Retina (tissue), 1 donor: ENCODE measurements at places on chromosomes 6 and 20.

DNA sequence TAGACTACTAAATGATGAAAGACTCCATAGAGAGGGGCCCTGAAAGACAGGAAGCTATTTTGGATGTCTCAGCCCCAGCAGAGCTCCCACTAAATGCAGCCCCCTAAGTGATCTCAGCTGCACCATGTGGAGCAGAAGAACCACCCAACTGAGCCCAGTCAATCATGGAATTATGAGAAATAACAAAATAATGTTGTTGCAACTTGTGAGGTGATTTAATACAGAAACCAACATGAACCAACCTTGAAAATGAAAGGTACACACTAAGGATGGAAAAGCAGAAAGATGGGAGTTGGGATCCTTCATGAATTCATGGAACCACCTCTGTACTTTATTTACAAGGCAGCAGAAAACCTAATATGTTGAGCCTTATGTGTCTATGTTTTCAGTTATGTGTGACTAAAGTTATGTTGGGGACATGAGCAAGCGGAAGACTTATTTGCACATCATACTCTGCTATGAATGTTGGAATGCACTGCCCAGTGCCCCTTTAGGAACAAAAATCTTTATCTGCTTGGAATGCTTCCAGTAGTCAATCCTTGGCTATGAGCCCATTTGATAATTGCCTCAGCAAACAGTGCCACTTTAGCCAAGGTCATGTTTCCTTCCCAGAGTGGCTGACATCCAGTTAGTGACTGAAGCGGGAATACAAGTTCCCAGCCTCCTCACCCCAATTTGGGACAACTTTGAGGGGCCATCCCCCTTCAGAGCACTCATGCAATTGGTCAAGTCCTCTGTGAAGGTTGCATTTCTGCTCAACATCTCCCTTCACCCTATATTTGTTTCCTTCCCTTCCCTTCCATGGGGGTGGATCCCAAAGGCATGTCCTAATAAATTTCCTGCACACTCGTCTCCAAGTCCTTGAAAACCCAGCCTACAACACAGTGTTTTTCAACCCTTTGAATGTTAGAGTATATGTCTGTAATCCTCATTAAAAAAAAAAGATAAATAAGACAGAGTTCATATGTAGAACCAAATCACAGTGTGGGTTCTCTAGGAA lies 18.4 kb downstream of the TP53RK start:
- DNase-seq = no peak

DNA sequence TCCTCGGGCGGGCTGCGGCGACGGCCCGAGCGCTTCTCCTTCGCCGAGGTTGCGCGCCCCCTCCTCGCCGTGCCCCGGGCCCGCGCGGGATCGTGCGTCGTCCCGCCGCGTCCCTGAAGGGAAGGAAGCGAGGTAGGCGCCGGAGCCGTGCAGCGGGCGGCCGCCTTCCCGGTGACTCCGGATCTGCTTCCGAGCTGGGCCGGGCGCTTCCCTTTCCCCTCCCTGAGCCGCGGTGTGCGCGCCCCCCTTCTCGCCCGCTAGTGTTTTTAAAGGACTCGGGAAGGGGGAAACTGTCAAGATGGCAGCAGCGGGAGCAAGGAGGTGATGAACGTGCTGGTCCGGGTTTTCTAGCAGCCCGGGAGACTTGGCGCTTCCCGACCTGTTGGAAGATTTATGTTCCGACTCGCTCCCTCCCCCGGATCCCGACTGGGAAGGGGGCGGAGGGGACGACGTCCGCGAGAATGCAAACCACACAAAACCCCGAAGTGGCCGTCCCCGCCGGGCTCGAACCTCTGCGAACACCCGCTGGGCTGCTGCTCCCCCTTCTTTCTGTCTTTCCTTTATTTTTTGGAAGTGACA lies 744 bp upstream of the FOXO3 start:
- peak; percentile 94 for DNase-seq

GRCh38 chr20:50545126-50545525 lies 34.9 kb downstream of the PTPN1 start:
- no peak for DNase-seq

DNA sequence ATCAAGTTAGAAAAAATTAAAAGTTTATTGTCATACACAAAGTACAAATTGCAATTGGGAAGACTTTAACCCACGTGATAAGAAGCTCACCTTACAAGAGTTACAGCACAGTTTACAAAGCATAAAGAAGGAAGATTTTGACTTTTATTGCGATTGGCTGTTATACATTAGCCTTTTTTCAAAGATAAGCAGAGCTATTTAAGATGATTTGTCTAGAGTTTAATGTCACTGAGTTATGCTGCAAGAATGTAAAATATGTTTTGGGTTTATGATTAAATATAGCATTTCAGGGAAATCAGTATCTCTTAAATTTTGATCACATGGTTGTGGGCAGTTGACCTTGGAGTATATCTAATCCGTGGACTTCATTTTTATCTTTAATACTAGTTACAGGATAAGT lies 664.2 kb upstream of the PTCHD4 start:
- no peak for DNase-seq

DNA sequence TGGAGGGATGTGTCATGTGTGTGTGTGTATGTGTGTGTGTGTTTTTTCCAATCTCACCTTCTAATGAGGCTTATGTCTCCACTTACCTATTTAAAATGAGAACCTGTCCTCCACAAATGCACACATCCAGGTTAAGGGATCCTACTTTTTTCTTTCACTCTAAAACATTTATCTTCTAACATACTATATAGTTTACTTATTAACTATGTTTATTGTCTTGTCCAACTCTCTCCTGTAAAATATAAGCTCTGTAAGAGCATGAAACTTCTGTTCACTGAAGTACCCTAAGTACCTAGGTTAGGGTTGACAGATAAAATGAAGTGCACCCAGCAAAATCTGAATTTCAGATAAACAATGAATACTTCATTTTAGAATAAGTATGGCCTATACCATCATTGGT lies 29.2 kb upstream of the RBM24 start:
- no peak for DNase-seq

DNA sequence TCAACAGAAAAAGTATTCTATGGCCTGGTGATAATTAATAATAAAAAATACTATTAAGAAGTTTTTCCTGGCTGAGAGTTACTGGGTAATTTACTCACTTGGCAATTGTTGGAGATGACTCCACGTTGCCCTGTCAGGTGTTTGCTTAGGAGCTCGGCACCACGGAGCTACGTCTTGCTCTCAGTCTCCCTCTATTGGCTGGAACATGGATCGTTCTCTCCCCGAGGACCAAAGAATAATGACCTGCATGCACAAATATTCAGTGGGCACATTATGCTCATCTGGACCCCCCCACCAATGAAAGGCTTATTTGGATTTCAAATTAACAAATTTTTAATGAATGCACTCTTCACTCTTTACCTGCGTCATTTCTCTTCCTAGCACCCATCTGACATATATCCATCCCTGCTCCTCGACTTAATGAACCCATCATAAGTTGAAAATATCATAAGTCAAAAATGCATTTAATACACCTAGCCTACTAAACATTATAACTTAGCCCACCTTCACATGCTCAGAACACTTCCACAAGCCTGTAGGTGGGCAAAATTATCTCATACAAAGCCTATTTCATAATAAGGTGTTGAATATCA lies 71.0 kb upstream of the CD83 start:
- no peak for DNase-seq

DNA sequence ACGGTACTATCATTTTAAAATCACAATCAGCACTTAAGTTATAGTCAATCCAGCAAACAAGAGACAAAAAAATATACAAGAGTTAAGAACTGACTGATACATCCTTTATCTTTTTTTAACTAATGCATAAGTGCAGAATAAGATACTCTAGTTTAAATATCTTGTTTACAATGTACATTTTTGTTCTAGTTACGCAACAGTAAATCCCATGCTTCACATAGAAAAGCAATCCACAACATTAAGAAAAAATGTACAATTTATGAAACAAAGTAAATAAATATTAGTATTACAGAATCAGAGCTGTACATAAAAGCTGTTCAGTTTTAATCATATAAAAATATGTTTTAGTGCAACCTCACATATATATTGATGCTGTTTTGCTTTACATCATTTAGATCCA lies 192.6 kb downstream of the HIVEP2 start:
- DNase-seq = no peak
